ENCODE measurements at places on chromosomes 2 and 18. TPM values are rescaled to one million over a fixed set of nuclear protein-coding genes. Genes with fewer than 3 reads are reported as not detected.
A peak's percentile ranks its signal among the peaks of the same experiment; 100 is the strongest.

GRCh38 chr2:42804338-42804737 is 12.0 kb upstream of the HAAO start:
- peak; percentile 71 for DNase-seq

SETBP1 gene
- total RNA-seq: 4.8 TPM

GRCh38 chr2:181123798-181124231 is 143.4 kb downstream of the UBE2E3 start:
- no peak for DNase-seq

DNA sequence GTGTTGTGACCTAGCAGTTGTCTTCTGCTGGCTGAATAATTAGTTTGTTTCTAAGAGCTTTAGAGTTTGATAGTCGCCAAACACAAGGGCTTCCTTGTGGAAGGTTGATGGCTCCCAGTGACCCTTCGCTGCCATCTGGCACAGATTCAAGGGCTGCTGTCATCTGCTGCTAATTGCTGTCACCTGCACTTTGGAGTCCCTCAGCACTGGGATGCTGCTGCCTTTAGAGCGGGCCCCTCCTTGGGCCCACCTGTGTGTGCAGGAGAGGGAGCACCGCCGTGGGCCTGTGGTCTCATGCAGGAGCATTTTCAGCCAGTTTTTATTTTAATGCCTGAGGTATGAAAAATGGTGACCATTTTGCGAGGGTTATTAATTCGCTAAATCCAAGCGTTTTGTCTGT is 154.0 kb upstream of the NFATC1 start:
- no peak for DNase-seq

DNA sequence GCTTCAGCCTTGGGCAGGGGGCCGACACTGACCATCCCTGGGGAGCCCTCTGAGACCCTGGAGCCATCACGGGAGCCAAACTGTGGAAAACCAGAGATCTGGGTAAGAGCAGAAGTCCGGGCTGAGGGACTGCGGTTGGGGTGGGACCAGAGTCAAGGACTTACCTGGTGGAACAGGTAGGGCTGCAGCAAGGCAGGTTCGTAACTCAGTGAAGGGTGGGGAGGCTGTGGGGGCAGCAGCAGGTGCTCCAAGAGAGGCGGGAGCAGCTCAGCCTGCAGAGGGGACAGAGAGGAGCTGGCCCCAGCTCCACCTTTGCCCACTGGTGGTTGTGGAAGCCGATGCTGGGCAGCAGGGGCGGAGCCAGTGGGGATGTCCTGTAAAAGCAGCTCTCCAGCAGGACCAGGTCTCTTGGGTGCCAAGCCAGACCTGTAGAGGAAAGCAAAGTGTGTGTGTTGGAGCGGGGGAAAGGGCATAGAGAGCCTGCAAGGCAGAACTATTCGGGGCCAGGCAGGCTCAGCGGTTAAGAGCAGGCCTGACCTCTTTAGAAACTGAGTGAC is 6.7 kb downstream of the PTPRN start:
- no peak for DNase-seq

PTH2R gene
- total RNA-seq: not detected

EPHA4 gene
- total RNA-seq: 2.0 TPM

HAAO gene
- total RNA-seq: not detected

RAX gene
- total RNA-seq: not detected

DNA sequence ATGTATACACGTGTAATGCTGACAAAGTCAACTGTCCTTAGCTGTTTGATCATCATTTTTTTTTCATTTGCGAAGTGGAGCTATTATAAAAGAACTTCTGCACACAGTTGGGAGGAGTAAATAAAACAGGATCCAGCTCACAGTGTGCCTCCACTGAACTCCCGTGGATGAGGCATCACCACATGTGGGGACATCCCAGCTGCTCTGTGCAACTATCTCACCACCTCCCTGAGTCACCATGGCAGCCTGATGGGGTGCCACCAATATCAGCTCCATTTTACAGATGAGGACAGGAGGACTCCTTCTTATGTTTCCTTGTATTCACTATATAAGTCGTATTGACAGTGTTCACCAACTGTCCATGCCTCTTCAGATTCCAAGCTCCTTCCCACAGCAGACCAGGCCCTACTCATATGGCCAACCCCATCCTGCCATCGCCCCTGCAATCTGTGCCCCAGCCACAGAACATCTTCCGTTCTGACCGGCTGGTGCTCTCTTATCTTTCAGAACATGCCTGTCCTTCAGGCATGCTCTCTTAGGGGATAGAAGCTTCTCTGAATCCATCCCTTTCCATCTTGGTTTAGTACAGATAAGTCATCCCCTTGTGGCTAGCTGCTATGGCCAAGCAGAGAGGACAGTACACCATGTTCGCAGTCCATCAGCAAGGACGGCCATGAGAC is 288.1 kb downstream of the RNF144A start:
- DNase-seq: no peak

DNA sequence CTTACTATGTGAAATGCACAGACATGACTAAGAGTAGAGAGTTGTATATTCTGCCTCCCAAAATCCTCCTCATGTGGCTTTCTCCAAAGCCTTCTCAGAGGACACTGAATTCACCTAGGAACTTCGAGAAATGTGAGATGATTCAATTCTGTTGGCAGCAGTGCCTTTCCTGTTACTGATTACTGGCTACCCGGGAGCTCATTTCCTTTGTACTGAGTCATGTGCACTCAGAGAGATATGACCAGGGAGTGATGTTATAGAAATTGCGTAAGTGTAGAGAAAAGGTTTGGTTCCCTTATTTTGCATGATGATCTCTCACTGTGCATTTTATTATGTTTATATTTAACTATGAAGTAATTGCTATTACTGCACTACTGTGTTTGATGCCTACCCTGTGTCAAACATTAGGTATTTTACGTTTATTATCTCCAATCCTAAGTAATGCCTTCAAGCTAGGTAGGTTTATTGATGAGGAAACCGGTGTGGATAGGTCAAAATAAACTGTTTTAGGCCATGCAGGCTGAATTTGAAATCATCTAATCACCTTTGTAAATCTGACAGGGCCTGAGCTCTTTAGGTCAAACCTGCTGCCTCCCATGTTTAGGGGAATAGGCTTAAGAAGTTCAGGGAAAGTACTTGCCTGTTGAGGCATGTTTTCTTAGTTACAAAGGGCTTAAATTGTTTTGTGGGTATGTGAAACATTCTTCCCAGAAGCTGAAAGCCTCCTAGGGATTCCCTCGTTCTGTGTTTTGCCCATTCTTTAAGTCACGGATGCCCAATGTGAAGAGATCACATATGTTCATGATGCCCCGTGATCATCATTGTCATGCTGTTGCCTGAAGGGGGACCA is 86.8 kb downstream of the FMNL2 start:
- DNase-seq: peak; percentile 98

- no peak for DNase-seq
These were observed 12.4 kb downstream of the NMI start for GRCh38 chr2:151277067-151277466.
